Stimulated activated CD4-positive, alpha-beta T cell treated with anti-CD3 and anti-CD28 coated beads, TNF-alpha, amount 100 ng/mL, for 1 hour (primary cell): ENCODE measurements at places on chromosomes 13 and 19.
A peak's percentile ranks its signal among the peaks of the same experiment; 100 is the strongest.

DNA sequence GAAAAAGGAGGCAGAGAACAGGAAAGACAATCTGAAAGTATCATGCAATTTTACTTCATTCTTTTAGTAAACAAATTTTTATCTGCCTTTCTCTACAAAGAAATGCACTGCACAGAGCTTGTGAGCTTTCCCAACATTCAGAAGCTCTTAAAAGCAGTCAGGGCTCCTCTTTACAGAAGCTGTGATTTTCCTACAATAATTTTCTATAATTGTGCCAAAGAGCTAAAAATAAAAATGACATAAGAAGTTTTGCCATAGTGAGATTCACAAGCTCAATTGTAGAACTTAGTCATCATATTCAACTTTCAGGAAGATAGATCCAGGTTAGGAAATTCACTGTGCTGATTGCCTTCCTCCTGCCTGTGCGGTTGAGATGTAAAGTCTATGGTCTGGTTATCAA, 341.4 kb downstream of the PCDH9 start:
- no peak for DNase-seq

DNA sequence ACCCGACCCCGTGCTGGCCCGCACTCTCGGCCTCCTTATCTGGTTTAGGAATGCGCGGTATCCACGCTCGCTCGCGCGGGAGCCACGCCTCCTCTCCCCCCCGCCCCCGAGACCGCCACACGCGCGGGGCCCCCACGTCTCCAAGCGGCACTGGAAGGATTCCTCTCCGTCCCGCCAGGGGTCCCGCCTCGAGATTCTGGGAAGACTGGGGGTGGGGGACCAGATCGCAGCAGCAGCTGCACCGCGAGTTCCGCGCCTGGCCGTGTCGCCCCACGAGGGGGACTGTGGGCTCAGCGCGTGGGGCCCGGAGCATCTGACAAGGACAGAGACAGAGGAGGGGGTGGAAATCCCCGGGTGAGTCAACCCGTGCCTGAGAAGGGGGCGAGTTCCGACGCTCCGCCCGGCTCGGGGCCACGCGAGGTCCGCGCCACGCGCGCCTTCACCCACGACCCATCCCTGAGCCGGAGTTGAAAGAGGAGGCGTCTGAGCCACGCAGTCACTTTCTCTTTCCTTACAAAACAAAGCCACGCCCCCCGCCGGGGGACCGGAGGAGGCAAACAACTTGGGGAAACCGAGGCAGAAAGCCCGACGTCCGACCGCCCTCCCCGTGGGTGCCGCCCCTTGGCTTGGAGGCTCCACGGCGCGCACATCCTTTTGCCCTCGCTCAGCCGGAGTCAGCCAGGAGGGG, 814 bp downstream of the S1PR2 start:
- peak; percentile 49 for DNase-seq

GRCh38 chr19:55116232-55116858, 1.1 kb downstream of the PPP1R12C start:
- DNase-seq = no peak

GRCh38 chr19:4494691-4495064, 22.6 kb downstream of the HDGFL2 start:
- DNase-seq = no peak

DNA sequence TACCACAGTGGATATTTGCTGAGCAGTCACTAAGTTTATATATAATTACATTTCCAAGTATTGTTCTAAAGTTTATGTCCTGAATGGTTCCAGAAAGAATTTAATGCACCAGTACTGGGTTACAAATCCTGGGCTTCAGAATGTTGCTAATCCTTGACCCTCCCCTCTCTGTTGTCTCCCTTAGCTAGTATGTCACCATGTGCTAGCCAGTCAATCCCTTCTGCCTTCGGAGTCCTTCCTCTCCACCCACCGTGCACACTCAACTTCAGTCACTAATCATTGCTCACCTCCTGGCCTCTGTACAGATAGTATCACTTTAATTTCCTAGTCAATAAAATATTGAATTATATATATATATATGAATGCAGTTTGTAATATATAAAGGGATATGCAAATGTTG, 7.5 kb downstream of the FAM124A start:
- DNase-seq = no peak

DNA sequence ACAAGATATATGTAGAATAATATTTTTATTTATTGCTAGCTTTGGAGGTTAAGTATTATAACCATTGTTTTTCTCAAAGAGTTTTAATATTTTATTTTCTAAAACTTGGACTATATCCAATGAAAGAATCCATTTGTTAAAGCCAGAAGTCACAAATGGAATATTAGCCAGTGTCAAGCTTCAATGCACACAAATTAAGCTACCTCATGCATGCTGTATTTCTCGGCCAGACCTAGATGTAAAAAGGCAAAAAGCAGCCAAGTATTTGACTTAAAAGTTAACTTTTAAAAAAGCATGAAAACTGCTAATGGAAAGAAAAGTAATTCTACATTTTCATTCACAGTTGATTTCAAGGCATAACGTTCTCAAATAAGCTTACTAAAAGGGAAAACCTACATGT, 160.0 kb upstream of the ATXN8OS start:
- DNase-seq = no peak

DNA sequence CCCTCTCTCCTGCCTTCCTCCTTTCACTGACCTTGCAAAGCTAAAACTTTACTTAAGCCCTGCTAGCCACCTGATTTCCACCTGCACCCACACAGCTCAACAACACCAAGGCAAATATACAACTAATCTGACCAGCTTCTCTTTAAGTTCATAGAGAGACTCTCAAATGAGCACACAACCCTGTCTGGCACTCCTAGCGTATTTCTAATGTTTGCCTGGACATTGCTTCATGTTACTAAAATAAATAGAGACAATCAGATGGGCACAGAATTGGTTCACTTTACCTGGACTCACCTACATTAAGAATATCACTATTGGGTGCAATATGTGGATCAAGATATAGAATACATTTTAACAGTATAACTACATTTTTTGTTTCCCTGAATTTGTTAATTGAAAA, 33.2 kb upstream of the RXFP2 start:
- no peak for DNase-seq

GRCh38 chr13:61362522-61362921, 53.1 kb downstream of the PCDH20 start:
- no peak for DNase-seq

- DNase-seq = no peak
Measured at GRCh38 chr19:50850738-50851137, 4.0 kb upstream of the KLK3 start.

GRCh38 chr13:39054112-39054511, 15.9 kb downstream of the NHLRC3 start:
- no peak for DNase-seq

DNA sequence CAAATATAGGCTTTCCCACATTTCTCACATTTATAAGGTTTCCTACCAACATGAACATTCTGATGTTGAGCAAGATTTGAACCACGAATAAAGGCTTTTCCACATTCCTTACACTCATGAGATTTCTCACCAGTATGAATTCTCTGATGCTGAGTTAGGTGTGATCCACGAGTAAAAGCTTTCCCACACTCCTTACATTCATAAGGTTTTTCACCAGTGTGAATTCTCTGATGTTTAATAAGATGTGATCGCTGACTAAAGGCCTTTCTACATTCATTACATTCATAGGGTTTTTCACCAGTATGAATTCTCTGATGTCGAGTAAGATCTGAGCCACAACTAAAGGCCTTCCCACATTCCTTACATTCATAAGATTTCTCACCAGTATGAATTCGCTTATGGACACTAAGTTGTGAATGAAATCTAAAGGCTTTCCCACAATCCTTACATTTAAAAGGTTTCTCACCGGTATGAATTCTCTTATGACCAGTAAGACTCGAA, 19.0 kb downstream of the ZNF790 start:
- DNase-seq = no peak

- no peak for DNase-seq
Measured at GRCh38 chr19:743168-743687, 7.7 kb upstream of the MISP start.

GRCh38 chr13:40639221-40639681, 27.2 kb downstream of the FOXO1 start:
- DNase-seq = no peak

DNA sequence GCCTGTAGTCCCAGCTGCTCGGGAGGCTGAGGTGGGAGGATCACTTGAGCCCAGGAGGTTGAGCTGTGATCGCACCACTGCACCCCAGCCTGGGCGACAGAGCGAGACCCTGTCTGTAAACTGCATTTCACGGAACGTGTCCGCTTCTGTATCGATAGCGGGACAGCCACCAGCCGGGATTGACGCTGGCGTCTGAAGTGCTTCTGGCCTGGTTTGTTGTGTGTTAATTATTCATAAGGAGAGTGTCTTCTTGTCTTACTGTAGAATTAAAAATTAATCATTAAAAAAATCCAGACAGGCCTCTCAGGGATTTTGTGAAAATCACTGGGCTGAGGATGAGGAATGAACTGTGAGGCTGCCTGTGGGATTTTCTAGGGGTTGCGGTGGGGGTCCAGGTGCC, 16.2 kb upstream of the MISP start:
- no peak for DNase-seq

GRCh38 chr13:77749344-77749880, 51.9 kb downstream of the SLAIN1 start:
- no peak for DNase-seq

GRCh38 chr13:102035969-102036368, 365.9 kb downstream of the FGF14 start:
- no peak for DNase-seq

DNA sequence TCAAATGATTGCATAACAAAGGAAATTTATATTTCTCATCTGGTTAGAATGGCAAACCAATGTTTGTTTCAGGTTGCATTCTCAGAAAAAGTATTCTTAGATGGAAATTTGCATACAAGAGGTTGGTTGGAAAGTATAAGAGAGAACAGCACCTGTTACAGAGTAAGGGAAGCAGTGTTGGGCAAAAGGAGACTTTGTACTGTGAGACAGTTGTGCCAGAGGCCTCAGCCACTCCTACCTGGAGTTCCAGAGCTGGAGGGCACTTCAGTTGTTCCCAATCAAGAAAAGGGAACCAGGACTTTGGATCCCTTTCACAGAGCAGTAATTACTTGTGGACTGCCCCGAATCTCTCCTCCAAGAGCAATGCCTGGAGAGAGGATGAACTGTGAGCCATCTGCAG, 81.8 kb downstream of the SPRY2 start:
- no peak for DNase-seq

DNA sequence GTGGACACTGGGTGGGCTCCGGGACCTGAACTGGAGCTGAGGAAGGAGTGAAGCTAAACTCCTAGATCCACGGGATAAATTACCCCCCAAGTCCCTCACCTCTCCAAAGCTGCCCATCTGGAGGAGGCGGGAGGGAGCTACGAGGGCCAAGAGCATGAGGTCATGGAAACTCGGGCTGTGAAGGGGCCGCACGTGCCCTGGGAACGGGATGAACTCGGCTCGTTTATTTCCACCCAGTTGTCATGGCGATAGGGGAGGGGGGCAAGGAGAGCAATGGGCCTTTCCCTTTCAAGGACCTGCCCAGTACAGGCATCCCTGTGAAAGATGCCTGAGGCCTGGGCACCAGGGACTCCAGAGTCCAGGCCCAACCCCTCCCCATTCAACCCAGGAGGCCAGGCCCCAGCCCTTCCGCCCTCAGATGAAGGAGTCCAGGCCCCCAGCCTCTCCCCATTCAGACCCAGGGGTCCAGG, 3.8 kb downstream of the PPP1R12C start:
- no peak for DNase-seq

DNA sequence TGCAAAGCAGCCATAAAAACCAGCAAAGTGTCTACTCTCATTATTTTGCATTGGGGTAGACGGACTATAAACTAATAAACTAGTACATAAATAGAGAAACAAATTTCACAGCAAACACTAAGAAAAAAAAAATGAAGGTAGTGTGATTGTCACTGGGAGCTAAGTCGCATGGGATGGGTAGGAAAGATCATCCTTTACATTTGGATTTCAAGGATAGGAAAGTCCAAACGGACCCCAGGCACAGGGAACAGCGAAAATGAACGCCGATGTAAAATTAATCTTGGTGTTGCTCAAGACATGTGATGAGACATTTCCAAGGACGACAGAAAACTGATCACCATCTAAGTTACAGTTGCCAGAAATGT, 690 bp upstream of the SGTA start:
- DNase-seq = no peak

GRCh38 chr19:5686326-5686646, 3.8 kb upstream of the RPL36 start:
- no peak for DNase-seq

- no peak for DNase-seq
Measured at GRCh38 chr13:50069261-50069660, 54.0 kb downstream of the KCNRG start.

- no peak for DNase-seq
Measured at GRCh38 chr13:34886987-34887386, 55.1 kb upstream of the NBEA start.

DNA sequence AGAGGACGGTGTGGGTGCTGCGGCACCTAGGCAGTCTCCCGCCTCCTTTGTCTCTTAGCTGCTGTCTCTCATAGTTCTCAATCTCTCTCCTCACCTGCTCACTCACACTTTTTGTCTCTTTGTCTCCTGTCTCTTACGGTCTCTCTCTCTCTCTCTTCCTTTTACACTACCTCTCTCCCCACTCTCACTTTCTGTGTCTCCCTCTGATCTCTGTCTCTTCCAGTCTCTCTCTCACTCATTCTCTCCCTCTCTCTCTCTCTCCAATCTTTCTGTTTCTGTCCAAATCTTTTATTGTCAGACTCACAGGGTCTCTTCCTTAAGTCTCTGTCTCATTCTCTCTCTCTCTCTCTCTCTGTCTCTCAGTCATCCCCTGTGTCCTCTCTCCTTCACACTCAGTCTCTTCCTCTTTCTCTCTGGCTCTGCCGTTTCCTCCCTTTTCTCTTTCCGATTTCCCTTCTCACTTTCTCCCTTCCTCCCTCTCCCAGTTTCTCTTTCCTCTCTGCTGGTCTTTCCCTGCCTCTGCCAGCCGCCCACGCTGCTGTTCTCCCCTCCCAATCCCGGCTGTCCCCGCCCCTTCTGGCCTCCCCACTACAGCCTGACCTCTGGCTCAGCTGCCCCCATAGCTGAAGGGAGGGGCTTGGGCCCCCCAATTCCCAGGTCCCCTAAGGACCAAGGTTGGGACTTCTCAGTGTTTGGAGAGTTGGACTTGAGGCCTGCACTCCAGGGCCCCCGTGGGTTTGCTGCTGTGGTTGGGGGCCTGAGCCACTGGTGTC, at the start of gene PLEKHA4:
PLEKHA4 (minus strand) TSS at position 504 of the 773 bp plus-strand sequence. CDS start 997 bp downstream, outside the sequence.
- no peak for DNase-seq

GRCh38 chr13:27663947-27664346, 42.3 kb downstream of the POLR1D start:
- no peak for DNase-seq

- no peak for DNase-seq
Measured at GRCh38 chr19:39843919-39844793, 2.0 kb downstream of the FBL start.

DNA sequence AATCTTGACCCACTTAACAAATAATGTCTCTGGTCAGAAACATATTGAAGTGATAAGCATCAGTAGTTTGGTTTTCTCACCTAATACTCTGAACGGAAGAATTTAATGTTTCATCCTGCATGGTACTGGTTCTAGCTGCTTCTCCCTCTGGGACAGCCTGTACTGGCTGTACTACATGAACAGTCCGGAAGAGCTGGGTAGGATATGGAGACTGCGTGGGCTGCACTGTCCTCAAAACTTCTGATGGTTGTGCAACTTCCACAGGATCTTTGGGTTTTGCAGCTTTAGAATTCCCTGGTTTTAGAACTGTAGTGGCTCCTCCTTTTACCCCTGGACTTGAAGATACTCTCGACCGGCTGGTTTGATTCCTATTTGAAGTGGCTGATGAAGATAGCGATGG, 78.3 kb downstream of the ELF1 start:
- DNase-seq = no peak

GRCh38 chr19:36089847-36090246, 21.1 kb upstream of the OVOL3 start:
- DNase-seq = no peak
